ENCODE measurements at places on chromosomes 1 and 21.

DNA sequence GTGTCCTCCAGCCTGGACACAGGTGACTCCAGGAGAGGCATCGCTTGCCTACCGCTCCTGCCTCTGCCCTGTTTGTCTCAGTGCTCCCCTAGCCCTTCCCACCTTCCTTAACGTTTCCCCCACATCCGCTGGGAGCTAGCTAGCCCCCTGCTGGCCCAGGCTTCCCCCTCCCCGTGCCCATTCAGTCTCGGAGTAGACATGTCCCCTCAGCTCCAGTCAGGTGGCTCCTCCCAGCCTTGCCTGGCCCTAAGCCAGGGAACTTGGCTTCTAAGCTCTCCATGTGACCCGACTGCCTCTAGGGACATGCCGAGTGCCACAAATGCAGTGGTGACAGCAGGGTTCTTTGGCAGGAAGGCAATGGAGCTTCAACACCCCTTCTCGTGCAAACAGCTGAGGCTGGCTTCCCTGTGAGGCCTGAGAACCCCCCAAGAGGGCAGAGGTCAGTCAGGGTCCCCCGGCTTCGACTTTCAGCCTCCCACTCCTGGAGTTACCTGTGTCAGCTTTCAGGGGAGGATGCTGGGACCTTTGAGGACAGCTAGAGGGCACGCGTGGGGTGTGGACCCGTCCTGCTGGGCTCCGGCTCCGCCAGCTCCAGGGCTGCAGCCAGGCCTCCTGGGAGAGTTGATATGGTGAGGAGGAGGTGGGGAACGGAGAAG lies 16.2 kb downstream of the DRAXIN start:
- no peak for DNase-seq

GRCh38 chr1:107941531-107941930 lies 23.4 kb downstream of the VAV3 start:
- no peak for DNase-seq

DNA sequence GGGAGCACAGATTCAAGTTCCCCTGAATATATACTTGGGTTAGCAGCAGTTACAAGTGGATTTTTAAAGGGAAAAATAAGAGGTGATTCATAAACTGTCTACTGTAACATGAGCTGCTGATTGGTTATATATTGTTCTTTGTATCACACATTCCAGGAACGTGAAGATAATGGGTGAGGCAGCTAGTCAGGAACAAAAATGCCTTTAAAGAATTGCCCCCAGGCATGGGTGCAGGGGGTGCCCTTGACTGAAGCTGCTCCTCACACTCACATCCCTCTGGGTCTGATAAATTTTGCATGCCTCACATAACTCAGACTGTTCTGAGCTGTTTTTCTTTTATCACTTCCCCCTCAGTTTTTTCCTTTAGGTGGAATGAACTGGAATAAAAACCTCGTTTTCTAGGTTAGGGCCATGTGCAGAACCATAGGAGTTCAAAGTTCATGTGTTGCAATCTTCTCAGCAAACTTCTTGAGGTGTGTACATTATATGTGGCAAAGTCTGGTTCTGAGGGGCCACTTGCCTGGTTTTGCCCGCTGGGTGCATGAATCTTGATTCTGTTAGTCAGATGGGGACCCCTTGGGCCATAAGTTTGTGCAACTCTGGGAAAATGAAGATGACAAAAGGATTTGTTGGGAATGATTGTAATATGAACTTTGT lies 21.1 kb downstream of the TBX19 start:
- no peak for DNase-seq

- no peak for DNase-seq
These were observed 86.3 kb upstream of the CNIH3 start for GRCh38 chr1:224529844-224530243.

DNA sequence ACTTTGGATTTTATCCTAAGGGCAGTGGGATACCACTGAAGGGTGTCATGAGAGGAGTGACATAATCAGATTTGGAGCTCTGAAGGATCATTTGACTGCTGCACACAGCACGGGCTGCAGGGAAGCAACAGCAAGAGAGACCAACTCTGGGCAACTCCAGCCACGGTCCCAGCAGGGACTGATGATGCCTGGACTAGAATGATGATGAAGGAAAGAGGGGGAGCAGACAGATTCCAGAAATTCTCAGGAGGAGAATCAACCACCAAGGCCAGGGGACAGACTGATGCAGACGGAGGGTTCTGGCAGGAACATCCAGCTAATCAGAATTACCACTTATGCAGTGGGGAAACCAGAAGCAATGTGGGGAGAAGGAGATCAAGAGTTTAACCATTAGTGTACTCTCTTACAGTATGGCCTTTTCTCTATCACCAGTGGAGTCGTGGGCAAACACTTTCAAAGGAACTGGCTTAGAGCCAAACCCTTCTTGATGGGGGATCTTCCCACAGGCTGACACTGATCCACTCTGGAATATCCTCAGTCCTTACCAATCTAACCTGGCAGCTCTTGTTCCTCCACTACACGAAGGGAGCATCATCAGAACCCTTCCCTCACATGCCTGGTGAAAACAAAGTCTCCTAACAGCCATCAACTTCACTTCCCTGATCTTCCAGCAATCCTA lies 3.3 kb downstream of the URB1 start:
- DNase-seq = no peak

DNA sequence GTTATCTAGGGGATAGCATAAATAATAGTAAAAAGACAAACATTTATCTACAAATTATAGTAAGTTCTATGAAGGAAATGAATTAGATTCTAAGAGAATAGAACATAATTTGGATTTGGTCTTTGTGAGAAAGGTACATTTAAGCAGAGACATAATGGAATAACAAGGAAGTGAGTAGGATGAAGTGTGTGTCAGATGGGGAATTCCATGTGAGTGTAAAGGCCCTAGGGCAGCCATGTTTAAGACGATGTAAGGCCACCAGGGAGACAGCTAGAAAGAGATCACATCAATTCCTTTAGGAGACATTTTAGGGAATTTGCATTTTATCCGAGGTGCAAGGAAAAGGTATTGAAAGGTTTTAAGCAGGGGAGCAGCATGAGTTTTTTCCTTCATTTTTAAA lies 33.8 kb upstream of the ELAVL4 start:
- DNase-seq = no peak
